Hepatic stellate cell (primary cell): ENCODE measurements at places on chromosomes 7 and 10.

GRCh38 chr10:72759584-72759983 is 67.6 kb downstream of the MCU start:
- no peak for DNase-seq

- no peak for DNase-seq
Measured at GRCh38 chr10:21318540-21319167, 206.8 kb downstream of the SKIDA1 start.

GRCh38 chr7:132771301-132771730 is 195.0 kb upstream of the PLXNA4 start:
- no peak for DNase-seq

- DNase-seq, result peak; percentile 88
Measured at GRCh38 chr10:70652761-70653657, 19.3 kb upstream of the ADAMTS14 start.

- no peak for DNase-seq
Measured at GRCh38 chr10:59432207-59432900, 70.0 kb upstream of the FAM13C start.

- no peak for DNase-seq
Measured at GRCh38 chr7:78399033-78399769, 600.6 kb downstream of the PHTF2 start.

GRCh38 chr10:10847387-10847786 is 170.3 kb upstream of the CELF2 start:
- no peak for DNase-seq

GRCh38 chr10:109880886-109881768 is 42.2 kb downstream of the XPNPEP1 start:
- DNase-seq, result no peak
